AG04449 (cell line): ENCODE measurements at places on chromosomes 1 and 21.

DNA sequence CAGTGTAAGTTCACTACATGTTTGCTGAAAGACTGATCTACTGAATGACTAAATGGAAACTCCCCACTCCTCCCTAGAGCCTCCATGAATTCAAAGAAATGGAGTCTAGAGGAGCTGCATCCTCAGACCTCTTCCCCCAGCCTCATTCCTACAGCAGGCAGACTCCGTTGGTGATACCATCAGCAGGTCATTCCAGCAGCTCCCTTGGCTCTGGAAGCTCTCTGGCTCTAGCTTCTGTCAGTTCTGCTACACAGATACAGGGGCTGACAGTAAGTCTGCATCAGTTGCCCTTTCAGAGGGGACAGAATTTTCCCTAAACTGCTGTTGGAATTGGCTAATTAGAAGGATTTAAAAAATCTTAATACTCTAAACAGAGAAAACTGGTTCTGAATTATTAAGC, 31.7 kb upstream of the DMRTA2 start:
- no peak for DNase-seq

DNA sequence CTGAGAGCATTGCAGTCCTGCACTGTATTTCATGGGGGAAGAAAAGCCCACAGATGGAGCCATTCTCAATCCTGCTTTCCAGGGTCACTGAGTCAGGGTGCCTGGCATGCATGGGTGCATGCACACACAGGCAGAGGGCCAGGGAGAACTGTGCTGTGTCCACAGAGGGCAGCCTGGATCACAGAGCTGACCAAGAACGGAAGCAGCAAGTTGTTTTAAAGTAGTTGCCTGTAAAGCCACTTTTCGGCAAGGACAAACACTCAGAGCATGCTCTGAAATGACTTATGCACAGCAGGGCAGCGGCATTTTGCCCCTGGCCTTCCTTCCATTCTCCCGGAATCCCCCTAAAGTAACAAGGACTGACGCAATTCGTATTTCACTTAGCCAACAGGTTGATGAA, 3.6 kb downstream of the ERG start:
- DNase-seq = no peak

DNA sequence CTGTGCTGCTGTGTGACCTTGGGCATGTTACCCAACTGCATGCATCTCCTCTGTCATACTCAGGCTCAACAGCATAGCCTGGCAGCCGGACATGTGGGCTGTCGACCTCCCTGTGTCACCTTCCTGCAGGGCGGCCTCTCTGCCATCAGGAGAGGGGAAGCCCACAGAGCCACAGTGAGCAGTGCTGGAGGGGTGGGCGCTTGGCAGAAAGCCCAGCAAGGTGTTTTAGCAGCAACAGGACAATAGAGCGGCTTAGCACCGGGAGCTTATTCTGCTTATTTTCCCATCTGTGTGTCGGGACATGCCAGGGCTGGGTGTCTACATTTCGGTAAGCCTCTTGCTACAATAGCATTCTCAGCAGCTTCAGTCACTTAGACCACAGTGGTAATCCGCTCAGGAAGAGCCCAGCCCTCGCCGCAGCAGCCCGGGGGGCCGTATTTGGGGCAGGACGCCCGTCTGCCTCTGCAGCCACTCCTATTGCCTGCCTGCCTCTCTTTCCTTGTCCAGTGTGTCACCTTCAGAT, 22.8 kb upstream of the CDK18 start:
- no peak for DNase-seq

DNA sequence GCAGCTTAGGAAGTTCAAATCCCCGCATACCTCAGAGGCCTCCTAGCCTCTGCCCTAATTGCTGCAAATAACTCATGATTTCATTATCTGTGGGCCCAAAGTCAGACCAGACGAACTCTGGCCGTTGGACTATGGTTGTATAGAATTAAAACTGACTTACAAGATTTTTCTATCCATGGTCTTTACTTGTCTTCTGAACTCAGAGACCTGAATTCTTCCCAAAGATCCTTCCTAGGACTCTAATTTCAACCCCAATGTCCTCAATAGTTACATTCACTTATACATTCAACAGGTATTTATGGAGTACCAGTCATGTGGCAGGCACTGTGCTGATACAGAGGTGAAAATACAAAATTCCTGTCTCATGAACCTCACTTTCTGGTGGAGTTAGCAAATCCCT, 182.4 kb upstream of the UBE2U start:
- DNase-seq = no peak

GRCh38 chr1:8014381-8014988, 11.6 kb downstream of the ERRFI1 start:
- DNase-seq = no peak

DNA sequence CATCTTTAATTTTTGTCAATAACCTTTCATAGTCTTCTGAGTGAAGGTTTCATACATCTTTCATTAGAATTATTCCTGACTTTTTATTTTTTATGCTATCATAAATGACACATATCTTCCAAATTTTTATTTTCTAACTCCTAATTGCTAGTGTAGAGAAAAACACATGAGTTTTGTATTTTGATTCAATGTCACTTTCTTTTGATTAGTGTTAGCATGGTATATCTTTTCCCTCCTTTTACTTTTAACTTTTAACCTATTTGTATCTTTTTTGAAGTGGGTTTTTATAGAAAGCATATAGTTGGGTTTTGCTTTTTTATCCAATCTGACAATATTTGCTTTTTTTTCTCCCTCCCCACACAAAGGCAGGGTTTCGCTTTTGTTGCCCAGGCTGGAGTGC, 43.2 kb downstream of the SDCCAG8 start:
- DNase-seq = no peak

- DNase-seq = no peak
Observed at GRCh38 chr1:116357487-116357886, 15.6 kb upstream of the ATP1A1 start.

GRCh38 chr1:113018911-113019310, 54.1 kb upstream of the LRIG2 start:
- DNase-seq = no peak

DNA sequence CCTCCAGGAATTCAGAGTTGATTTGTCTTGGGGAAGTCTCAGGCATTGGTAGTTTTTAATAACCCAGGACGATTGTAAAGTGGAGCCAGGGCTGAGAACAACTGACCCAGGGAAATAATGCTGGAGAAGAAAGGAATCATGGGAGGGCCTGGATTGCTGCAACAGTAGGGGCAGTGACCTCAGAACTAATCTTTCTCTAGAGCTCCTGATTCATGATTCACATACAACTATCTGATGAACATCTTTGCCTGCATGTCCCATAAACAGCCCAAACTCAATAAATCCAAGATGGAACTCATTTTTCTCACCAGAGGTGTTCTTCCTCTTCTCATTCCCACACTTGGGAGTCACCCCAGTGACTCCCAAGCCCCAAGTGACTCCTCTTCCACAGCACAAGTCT, 8.1 kb upstream of the G0S2 start:
- no peak for DNase-seq

DNA sequence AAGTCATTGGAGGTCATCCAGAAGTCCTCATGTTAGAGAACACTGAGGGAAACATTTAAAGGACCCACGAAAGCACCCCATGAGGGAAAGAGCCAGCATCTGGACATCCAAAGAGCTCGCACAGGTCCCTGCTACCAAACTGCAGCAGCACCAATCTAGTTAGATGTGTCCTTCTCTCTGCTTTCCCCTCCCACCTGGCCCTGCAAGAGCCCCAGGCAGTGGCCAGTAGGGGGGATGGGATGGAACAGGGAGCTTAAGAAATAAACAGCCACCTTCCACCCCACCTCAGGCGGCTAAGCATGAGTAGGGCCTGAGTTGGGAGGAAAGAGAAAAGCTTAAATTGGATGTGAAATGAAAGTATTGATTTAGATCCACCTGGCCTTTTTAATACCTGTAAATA, 175.9 kb upstream of the KCND3 start:
- no peak for DNase-seq

DNA sequence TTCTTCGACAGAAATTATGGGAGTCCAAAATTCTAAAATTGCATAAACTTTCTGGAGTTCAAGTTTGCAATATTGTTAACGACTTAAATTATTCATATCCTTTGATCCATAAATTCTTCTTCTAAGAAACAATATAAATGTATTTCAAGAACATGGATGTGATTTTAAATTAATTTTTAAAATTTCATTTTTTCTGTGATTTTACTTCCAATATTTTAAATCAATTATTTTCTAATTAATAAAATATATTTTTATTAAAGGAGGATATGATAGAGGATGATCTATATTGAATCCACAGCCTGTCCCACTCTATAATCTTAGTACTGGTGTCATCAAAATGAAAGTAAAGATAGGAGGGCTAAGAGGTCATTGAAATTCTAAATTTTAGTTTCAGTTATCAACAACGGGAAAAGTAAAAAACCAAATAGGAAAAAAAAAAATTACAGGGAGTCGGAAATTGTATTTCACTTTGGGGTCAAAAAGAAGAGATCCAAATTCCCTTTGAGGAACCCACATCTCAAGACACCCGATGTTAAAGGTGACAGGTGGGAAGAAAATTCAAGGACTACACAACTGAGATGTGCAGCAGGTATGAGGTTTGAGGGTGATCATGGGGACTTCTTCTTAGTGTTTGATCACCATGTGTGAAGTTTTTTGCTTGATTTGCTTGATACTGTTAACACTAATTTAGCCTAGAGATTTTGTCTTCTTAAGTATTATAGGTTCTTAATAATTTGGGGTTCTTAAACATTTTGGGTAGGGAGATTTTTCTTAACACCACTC, 154.8 kb upstream of the RGS18 start:
- no peak for DNase-seq

DNA sequence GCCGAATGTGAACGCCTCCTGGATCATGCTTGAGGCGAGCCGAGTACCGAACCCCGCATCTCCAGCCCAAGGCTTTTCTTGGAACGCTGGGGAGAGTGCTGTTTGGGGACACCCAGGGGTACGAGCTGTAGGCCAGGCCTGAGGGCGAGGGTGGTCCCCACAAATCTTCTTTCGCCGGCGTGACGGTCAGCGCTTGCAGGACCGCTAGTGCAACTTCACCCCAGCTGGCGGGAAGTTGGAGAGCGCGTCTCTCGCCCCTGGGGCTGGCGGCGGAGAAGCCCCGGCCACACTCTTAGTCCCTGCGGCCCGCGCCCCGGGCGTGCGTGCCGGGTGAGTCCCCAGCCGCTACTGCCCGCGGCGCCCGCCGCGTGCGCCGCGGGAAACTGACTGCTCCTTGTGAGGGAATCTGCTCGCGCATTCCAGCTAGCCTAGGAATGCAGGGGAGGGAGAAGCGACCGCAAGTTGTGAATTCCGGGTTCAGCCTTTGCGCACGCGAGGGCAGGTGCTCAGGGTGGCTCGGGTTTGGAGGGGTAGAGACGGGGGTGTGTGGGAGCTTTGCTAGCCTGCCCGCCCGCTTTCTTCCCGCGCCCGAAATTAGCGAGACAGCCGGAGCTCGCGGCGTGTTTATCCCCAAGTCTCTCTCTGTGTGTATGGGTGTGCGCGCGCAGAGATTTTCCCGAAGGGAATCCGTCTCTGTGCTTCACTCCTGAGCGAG, 884 bp downstream of the LHX4 start:
- no peak for DNase-seq

DNA sequence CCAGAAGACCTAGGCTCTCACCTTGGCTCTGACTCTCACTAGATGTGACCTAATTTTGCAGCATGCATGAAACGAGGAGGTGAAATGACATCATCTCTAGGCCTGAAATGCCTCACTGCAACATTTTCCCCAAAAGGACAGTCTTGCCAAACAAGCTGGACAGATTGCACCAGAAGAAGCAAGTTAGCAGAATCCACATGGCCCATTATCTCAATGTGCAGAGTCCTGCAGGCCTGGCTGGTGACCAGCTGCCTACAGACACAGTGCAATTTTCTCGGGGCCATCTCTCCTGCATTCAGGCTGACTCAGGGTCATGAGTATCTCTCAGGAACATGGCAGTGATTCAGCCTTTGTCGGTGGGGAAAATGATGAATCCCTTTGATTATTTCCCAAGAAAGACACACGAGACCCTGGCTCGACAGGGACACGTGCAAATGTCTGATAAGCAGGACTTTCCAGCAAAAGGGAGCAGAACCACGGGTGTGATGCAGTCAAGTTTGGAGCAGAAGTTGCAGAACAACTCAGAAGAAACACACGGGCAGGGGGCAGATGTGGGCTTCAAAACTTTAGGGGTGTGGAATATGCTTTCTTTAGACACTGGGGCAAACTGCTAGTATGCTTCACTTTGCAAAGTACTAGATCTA, 38.7 kb downstream of the TRIM67 start:
- DNase-seq = no peak

DNA sequence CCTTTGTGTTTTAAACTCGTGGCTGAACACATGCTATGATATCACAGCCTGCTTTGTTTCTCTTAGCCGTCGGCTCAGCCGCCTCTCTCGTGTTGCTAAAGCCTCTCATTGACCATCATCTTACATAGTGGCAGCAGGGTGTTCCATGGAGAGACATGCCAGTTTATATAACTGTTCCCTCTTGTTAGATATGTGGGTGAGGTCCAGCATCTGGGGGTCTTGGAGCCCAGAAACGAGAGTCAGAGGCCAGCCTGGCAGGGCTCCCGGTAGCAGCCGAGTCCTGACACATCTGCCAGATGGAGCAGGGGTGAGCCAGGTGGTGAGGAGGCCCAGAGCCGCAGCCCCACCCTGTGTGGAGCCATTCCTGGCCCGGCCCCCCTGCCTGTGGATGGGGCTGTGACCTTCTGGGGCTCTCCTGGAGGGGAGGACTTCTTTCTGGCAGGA, 11.9 kb downstream of the PODN start:
- DNase-seq = no peak

GRCh38 chr1:78388275-78388674, 102.5 kb upstream of the PTGFR start:
- no peak for DNase-seq

- no peak for DNase-seq
Observed at GRCh38 chr1:214895011-214895600, 187.4 kb upstream of the KCNK2 start.

- no peak for DNase-seq
Observed at GRCh38 chr1:8632102-8632501, 185.3 kb downstream of the RERE start.

DNA sequence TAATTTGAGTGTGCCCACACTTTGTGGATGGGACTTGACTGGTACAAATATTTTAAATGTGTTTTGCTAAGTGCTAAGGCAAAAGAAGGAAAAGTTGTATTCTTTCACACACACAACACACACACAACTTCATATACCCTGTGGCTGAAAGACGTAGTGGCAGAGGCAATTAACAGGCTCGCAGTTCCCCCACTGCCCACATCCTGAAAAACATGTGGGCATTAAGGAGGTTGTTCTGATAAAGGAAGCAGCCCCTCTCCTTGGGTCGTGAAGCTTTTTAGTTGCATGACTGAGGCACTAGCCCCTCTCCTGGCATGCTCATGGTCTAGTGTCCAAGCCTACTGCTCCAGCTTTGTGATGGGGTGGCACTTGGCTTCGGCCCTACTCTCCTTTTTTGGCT, 14.3 kb upstream of the ADAM30 start:
- DNase-seq = no peak

GRCh38 chr1:78471890-78472620, 18.7 kb upstream of the PTGFR start:
- DNase-seq = no peak
